ENCODE measurements at places on chromosomes 6 and 20. TPM values are rescaled to one million over a fixed set of nuclear protein-coding genes. Genes with fewer than 3 reads are reported as not detected.

GRCh38 chr6:150492507-150492906, 107.2 kb upstream of the PLEKHG1 start:
- DNase-seq = no peak
- peaks cover 2% of the 10 kb centered on the region for H3K36me3 ChIP-seq
- H3K4me1 ChIP-seq = peaks cover 14% of the 10 kb centered on the region

Gene CEBPB
- 36.4 TPM for total RNA-seq

DNA sequence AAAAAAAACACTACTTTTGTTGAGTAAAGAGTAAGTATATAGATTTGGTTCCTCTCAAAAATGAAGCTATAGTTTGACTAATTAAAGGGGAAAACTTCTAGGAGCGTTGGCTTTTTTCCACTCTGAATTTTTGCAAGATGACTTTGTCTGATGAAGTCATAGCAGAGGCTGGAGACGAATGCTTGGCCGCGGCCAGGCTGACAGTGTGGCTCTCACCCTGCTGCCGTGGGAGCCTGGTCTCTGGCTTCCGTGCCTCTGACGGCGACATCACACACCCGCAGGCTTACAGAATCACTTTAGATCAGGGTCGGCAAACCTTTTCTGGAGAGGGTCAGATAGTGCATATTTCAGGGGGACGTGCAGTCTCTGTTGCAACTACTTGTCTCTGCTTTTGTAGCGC, 145.0 kb downstream of the PHACTR3 start:
- DNase-seq = no peak
- H3K27me3 ChIP-seq = no peaks in the 10 kb centered on the region

- no peak for DNase-seq
- peaks cover 5% of the 10 kb centered on the region for H3K27me3 ChIP-seq
- H3K4me3 ChIP-seq = no peak overlapping the region
- peaks cover 3% of the 10 kb centered on the region for H3K36me3 ChIP-seq
- no peak overlapping the region for H3K27ac ChIP-seq
These were observed 17.6 kb upstream of the EZR start for GRCh38 chr6:158836625-158837311.

- H3K27me3 ChIP-seq = no peaks in the 10 kb centered on the region
- H3K4me3 ChIP-seq = peak overlapping the region; percentile 57
- peaks cover 66% of the 10 kb centered on the region for H3K4me1 ChIP-seq
These were observed 46.6 kb downstream of the DUSP22 start for GRCh38 chr6:338815-339262.

Gene RSPH9
- total RNA-seq = not detected

Gene AGPAT1
- 32.9 TPM for total RNA-seq

Gene BIRC7
- not detected for total RNA-seq

Measured in activated T-helper 2 cell treated with anti-CD3 and anti-CD28 coated beads, Interferon-gamma antibody, Interleukin-2, Interleukin-4, amounts not matched to agents 10 μg/mL and 5 μg/mL and 100 μg/mL, durations not matched to agents 14 hours and 24 hours and 36 hours (primary cell).